ENCODE measurements at places on chromosomes 7 and 10. TPM values are rescaled to one million over a fixed set of nuclear protein-coding genes. Genes with fewer than 3 reads are reported as not detected.

The SLC13A1 gene
- not detected for total RNA-seq

- H3K4me1 ChIP-seq: peaks cover 31% of the 10 kb centered on the region
- no peak for DNase-seq
- no peaks in the 10 kb centered on the region for H3K27me3 ChIP-seq
- H3K36me3 ChIP-seq: no peaks in the 10 kb centered on the region
- no peak overlapping the region for H3K4me3 ChIP-seq
- H3K27ac ChIP-seq: no peak overlapping the region
Measured at GRCh38 chr10:60043561-60044241, 137.3 kb upstream of the CCDC6 start.

The TAS2R40 gene
- total RNA-seq: not detected

GRCh38 chr7:126979722-126980121 lies 273.0 kb downstream of the GRM8 start:
- H3K36me3 ChIP-seq: no peaks in the 10 kb centered on the region
- no peak overlapping the region for H3K4me3 ChIP-seq
- no peaks in the 10 kb centered on the region for H3K4me1 ChIP-seq
- DNase-seq: no peak
- no peak overlapping the region for H3K27ac ChIP-seq

The CXCL12 gene
- total RNA-seq: 149 TPM

DNA sequence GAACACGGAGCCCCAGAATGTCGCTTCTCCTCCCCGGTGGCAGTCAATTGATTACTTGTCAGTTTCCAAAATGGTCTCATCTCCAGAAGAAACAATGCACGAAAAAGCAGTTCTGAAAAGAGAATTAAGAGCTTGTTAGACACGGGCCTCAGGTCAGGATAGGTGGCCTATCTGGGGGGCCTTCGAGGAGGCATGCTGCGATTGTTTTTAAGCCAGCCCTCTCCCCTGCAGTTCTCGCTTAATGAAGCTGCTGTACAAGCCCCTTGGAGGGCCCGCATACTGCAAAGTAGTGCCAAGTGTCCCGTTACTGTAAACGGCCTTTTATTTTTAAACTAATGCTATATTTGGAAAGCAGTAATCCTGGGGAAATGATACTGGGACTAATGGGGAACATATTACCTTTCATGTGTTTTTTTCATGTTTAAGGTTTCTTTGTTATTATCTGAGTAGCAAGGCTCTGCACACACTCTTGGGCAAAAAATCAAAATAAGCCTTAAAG lies 114.8 kb upstream of the TCF7L2 start:
- H3K4me1 ChIP-seq: peaks cover 8% of the 10 kb centered on the region
- H3K36me3 ChIP-seq: no peaks in the 10 kb centered on the region
- no peaks in the 10 kb centered on the region for H3K27me3 ChIP-seq
- DNase-seq: no peak

The LOXL4 gene
- total RNA-seq: 15.4 TPM

- H3K4me1 ChIP-seq: peaks cover 13% of the 10 kb centered on the region
- peaks cover 2% of the 10 kb centered on the region for H3K36me3 ChIP-seq
- H3K27ac ChIP-seq: no peak overlapping the region
- no peak for DNase-seq
- H3K27me3 ChIP-seq: no peaks in the 10 kb centered on the region
Measured at GRCh38 chr7:96235281-96235680, 86.6 kb downstream of the SLC25A13 start.

DNA sequence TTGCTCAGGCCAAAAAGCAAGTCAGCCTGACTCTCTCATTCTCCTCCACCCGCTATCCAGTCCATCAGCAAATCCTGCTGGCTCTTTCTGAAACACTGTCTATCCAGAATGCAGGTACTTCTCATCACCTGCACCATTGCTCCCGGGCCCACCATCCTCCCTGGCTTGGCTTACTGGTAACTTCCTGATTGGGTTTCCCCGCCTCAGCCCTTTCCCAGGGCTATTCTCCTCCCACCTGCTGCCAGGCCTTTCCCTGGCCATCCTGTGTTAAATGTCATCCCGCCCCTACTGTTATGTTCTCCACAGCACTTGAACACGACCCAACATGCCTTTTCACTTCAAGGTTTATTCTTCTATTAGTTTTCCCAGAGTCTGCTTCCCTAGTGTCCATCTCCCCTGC lies 124.0 kb downstream of the CNNM2 start:
- no peak for DNase-seq
- no peaks in the 10 kb centered on the region for H3K27me3 ChIP-seq
- no peaks in the 10 kb centered on the region for H3K36me3 ChIP-seq
- no peak overlapping the region for H3K4me3 ChIP-seq
- peak overlapping the region; percentile 11 for H3K27ac ChIP-seq

DNA sequence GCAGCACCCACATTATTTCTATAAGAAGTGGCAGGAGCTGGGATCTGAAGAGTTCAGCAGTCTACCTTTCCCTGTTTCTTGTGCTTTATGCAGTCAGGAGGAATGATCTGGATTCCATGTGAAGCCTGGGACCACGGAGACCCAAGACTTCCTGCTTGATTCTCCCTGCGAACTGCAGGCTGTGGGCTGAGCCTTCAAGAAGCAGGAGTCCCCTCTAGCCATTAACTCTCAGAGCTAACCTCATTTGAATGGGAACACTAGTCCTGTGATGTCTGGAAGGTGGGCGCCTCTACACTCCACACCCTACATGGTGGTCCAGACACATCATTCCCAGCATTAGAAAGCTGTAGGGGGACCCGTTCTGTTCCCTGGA lies 874 bp upstream of the RBP3 start:
- no peak overlapping the region for H3K4me3 ChIP-seq
- no peaks in the 10 kb centered on the region for H3K4me1 ChIP-seq
- no peak overlapping the region for H3K27ac ChIP-seq
- no peaks in the 10 kb centered on the region for H3K27me3 ChIP-seq
- DNase-seq: no peak

DNA sequence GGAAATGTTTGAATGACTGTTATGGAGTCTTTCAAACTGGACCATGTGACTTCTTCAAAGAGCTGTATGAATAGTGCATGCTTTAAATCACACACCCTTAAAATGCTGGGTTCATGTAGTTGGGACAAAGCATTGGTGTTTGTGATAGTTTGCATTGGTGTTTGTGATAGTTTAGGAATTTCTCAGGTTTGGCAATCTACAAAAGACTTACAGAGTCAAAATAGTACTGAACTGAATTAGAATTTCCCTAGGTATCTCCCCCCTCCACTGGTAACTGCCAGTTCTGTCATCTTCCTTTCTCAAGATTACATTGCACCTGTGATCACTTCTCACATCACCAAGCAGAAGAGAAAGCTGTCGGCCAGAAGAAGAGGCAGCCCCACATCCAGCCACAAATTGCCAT lies 261.1 kb downstream of the GATA3 start:
- no peak overlapping the region for H3K27ac ChIP-seq
- H3K4me1 ChIP-seq: no peaks in the 10 kb centered on the region
- H3K27me3 ChIP-seq: no peaks in the 10 kb centered on the region
- H3K4me3 ChIP-seq: no peak overlapping the region
- no peaks in the 10 kb centered on the region for H3K36me3 ChIP-seq

DNA sequence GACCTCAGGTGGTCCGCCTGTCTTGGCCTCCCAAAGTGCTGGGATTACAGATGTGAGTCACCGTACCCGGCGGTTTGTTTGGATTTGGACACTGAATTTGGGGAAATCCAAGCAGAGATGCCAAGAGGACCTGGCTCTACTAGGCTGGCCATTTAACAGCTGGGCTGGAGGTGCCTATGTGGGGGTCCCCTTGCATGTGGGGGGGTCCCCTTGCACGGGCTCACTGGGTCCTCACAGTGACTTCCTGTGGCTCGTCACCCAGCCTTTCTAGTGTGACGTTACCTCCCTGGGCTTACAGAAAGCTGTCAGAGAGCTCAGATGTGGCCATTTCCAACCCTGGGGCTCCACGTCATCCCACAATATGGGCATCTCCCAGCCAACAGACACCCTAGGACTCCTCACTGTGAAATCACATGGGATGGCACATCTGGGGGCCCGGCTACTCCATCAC lies 49.3 kb upstream of the GNA12 start:
- no peak overlapping the region for H3K27ac ChIP-seq
- H3K4me3 ChIP-seq: no peak overlapping the region
- no peaks in the 10 kb centered on the region for H3K36me3 ChIP-seq
- H3K4me1 ChIP-seq: peaks cover 13% of the 10 kb centered on the region
- no peaks in the 10 kb centered on the region for H3K27me3 ChIP-seq
- no peak for DNase-seq

GRCh38 chr7:13279854-13280435 lies 592.5 kb downstream of the ARL4A start:
- H3K4me1 ChIP-seq: no peaks in the 10 kb centered on the region
- no peak overlapping the region for H3K4me3 ChIP-seq
- no peaks in the 10 kb centered on the region for H3K36me3 ChIP-seq
- no peak overlapping the region for H3K27ac ChIP-seq

The DMBT1 gene
- not detected for total RNA-seq

GRCh38 chr7:8443576-8444467 lies 10.4 kb downstream of the NXPH1 start:
- no peaks in the 10 kb centered on the region for H3K27me3 ChIP-seq
- H3K27ac ChIP-seq: no peak overlapping the region
- DNase-seq: no peak
- no peaks in the 10 kb centered on the region for H3K36me3 ChIP-seq

The PHYHIPL gene
- 2.6 TPM for total RNA-seq

- no peak overlapping the region for H3K27ac ChIP-seq
- H3K36me3 ChIP-seq: no peaks in the 10 kb centered on the region
- no peak overlapping the region for H3K4me3 ChIP-seq
- no peaks in the 10 kb centered on the region for H3K27me3 ChIP-seq
- no peak for DNase-seq
- H3K4me1 ChIP-seq: no peaks in the 10 kb centered on the region
Measured at GRCh38 chr10:106493226-106493625, 671.3 kb downstream of the SORCS1 start.

DNA sequence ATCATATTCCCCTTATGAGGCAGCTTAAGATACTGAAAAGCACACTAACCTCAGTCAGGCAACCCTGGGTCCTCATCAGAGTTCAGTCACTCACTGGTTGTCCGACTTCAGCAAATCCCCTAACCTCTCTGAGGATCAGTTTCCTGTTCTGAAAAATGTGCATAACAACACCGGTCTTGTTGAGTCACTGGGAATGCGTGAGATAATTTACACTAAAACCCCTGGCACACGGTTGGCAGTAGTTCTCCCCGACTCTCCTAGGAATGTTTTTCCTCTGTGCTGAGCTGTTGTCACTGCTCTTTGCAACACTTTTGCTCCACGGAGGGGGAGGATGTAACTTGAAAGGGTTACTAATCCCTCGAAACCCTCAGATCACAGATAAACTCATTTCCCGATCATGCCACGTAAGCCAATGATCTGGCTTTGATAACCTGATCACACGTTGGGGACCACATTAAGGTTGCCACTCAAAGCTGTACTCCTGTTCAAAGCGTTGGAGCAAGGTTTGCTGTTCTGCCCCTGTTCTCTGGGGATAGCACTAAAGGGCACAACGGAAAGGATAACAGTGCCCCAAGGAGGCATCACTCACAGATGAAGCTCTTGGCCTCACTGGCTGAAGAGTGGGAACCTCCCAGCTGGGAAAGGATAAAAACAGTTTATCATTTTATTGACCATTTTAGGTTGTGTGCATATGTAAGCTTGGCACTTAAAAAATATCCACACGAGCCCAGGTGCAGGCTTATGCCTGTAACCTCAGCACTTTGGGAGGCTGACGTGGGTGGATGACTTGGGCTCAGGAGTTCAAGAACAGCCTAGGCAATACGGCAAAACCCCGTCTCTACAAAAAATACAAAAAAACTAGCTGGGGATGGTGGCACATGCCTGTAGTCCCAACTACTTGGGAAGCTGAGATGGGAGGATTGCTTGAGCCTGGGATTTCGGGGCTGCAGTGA lies 5.0 kb upstream of the RBM17 start:
- H3K4me3 ChIP-seq: no peak overlapping the region
- no peak overlapping the region for H3K27ac ChIP-seq
- no peak for DNase-seq

DNA sequence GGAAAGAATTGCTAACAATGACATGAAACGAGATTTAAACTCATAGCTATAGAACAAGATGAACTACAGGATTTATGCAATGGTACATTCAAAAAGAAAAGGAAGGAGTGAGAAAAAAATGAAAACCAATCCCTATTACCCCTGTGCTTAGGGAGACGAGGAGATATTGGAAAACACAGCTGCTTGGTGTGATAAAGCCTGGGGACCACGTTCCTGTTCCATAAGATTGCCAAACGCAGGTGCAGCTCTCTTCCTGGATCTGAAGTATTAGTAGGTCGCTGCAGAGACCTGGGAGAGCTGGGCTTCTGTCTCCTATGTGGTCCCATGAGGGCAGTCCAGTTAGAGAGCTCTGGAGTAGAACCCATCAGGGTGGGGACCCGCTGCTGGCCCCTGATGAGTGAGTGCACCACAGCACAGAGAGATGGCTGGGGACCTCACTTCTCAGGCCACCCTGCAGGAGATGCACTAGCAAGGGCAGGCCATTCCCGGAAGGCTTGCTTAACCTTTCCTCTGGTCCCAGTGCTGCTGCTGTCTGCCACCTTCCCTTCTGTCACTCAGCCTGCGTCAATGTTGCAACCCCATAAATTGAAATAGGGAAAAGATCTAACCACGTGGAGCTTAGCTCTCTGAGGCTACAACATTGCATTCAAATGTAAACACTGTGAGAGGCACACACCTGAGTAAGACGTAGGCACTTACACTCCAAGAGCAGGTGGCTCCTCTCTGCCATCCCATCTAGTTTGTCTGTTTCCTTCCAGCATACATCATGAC lies 57.9 kb downstream of the MTPN start:
- H3K27me3 ChIP-seq: no peaks in the 10 kb centered on the region
- H3K27ac ChIP-seq: no peak overlapping the region
- no peaks in the 10 kb centered on the region for H3K4me1 ChIP-seq
- H3K4me3 ChIP-seq: no peak overlapping the region
- H3K36me3 ChIP-seq: no peaks in the 10 kb centered on the region

DNA sequence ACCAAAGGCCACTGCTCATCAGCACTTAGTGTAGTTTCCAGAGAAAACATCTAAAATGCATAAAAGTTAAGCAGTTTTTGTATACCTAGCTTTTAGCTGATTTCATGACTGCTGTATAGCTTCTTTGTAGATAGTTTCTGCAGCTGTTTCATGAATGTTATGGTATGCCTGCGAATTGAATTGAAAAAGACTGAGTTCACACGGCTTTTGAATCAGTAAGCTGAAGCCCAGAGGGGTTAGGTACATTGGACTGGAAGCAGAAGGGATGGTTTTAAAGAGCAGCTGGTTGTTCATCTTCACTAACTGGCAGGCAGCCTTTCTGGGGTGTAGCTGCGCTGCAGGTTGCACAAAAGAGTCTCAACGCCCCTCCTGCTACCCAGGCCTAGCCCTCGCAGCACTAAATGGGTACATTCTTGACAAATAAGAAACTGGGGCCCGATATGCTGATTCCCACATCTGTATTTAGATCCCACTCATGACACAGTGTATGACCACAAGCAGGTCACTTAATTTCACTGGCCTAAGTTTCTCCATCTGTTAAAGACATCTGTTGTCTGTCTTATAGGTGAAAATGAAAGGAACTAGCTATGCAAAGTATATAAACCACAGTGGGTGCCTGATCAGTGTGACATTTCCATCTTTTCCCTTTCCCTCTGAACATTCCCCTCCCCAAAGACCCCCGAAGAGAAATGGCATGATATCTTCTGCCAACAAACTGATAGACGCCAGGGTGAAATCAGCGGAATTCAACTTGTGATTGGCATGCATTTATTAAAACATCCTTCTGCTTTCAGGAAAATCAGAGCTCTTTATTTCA lies 85.9 kb upstream of the AGBL3 start:
- H3K4me1 ChIP-seq: peaks cover 61% of the 10 kb centered on the region
- no peak for DNase-seq
- peak overlapping the region; percentile 58 for H3K27ac ChIP-seq
- H3K4me3 ChIP-seq: no peak overlapping the region

The STAG3 gene
- 0.56 TPM for total RNA-seq

The MYO1G gene
- 2.0 TPM for total RNA-seq

Data from thoracic aorta (tissue), 2 donors.